ENCODE measurements at places on chromosomes 5 and 9.

- no peak for DNase-seq
These were observed 146.1 kb downstream of the PBX3 start for GRCh38 chr9:125893277-125893676.

DNA sequence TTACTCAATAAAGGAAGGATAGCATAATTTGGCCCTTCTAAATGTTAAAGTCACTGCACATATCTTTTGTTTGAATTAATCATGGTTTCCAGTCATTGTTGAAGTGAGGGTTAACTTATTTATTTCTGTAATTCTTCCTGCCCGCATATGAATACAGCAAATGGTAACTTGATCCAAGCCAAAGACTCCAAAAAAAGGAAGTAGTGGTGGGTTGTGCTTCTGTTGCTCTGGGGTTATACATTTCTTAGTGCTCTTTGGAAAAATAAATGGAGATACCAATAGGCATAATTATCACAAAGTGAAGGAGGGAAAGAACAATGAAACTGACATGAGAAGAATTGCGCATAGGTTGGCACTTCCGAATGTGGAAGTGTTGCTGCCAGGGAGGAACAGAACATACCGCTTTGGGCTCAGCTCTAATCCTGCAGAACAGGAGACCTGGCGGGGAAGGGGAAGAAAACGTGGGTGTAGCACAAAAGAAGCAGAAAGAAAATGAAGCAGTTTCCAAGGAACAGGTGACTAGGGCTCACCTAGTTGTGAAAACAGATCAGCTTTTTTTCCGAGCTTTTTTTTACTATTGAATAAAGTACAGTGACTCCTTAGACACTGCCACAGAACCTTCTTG lies 69.7 kb upstream of the TAF11L2 start:
- DNase-seq, result no peak

GRCh38 chr5:177494346-177495195 lies 2.8 kb downstream of the PDLIM7 start:
- DNase-seq, result peak; percentile 49

DNA sequence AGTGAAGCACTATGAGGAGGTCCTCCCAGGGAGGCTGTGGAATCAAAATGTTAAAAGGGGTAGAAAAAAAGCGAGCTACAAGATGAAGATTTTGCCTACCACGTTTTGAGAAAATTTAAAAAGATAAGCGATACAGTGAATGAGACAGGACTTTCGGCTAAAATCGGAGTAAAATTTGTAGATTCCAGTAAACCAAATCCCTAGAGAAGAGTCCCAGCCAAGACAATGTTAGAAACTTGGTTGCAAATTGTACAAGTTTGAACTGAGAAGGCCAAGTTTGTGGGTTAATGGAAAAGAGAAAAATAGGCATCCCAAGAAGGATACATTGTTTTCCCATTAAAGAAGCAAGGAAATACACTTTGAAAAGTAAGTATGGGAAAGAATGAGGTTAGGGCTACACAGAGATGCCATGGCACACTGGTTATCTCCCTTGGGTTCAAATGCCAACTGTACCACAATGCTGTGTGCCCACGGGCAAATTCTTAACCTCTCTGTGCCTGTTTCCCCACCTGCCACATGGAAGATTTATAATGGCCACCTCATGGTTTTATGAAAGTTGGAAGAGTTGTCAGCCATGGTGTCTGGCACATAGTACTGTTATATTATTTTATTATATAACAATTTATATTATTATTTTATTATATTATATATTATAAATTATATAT lies 16.2 kb upstream of the MGAT1 start:
- no peak for DNase-seq

- DNase-seq, result no peak
These were observed 251.2 kb downstream of the CSNK1G3 start for GRCh38 chr5:123763201-123763600.

- no peak for DNase-seq
These were observed 9.6 kb upstream of the CCDC112 start for GRCh38 chr5:115306011-115306536.

- no peak for DNase-seq
These were observed 243.2 kb upstream of the RGMB start for GRCh38 chr5:98530224-98530623.

- DNase-seq, result no peak
These were observed 943.1 kb upstream of the WWC1 start for GRCh38 chr5:167348251-167348926.

DNA sequence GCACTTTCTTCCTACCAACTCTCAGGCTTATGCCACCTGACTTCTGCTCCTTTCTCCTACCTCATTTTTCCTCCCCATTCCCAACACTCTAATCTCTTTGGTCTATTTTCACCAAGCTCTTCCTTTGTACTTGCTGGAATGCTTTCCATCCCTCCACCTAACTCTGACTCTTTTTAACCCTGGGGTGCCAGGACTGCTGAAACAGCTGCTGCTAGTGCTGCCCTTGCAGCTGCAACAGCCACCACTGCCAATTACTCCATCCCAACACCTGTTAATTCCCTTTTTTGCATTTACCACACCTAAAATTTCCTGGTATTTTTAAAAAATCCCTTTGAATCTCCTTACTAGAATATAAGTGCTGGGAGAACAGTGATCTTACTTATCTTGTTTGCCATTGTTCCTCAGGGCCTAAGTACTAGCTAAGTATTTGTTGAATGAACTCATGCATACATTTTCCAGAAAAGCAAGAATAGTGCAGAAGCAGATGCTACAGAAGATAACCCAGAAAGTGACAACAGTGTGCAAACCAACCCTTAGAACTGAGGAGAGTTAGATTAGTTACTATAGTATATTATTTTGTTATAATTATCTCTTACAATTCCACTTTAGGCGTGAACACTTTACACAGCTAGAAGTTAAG lies 11.5 kb downstream of the NADK2 start:
- no peak for DNase-seq

GRCh38 chr5:180718810-180719453 lies 20.9 kb downstream of the OR2Y1 start:
- DNase-seq, result peak; percentile 43

- no peak for DNase-seq
These were observed 2.9 kb downstream of the UNC13B start for GRCh38 chr9:35164711-35165110.

- no peak for DNase-seq
These were observed 69.4 kb downstream of the LMX1B start for GRCh38 chr9:126682928-126683697.

DNA sequence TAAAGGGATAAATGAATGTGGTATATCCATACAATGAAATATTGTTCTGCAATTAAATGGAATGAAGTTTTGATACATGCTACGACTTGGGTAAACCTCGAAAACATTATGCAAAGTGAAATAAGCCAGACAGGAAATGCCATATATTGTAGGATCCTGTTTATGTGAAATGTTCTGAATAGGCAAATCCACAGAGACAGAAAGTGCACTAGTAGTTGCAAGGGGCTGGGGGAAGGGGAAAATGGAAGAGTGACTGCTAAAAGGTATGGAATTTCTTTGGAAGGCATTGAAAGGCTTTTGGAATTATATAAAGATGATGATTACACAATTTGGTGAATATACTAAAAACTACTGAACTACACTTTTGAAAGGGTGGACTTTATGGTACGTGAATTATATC lies 97.0 kb downstream of the FOXD1 start:
- DNase-seq, result no peak

All from CD4-positive, alpha-beta T cell treated with Interleukin-4 for 4 hours (primary cell).